ENCODE measurements at places on chromosomes 2 and 18. TPM values are rescaled to one million over a fixed set of nuclear protein-coding genes. Genes with fewer than 3 reads are reported as not detected.

The PAX8 gene
- total RNA-seq, result 1.3 TPM

The ABCG8 gene
- total RNA-seq, result not detected

The SP5 gene
- total RNA-seq, result under 0.01 TPM

The RUFY4 gene
- 0.29 TPM for total RNA-seq

The UGT1A4 gene
- total RNA-seq, result not detected

The CUL3 gene
- 60.4 TPM for total RNA-seq

The GPR35 gene
- 0.33 TPM for total RNA-seq
